ENCODE measurements at places on chromosomes 16 and 17. TPM values are rescaled to one million over a fixed set of nuclear protein-coding genes. Genes with fewer than 3 reads are reported as not detected.

ZNF469 gene
- 2.2 TPM for total RNA-seq

CIITA gene
- 24.1 TPM for total RNA-seq

DNA sequence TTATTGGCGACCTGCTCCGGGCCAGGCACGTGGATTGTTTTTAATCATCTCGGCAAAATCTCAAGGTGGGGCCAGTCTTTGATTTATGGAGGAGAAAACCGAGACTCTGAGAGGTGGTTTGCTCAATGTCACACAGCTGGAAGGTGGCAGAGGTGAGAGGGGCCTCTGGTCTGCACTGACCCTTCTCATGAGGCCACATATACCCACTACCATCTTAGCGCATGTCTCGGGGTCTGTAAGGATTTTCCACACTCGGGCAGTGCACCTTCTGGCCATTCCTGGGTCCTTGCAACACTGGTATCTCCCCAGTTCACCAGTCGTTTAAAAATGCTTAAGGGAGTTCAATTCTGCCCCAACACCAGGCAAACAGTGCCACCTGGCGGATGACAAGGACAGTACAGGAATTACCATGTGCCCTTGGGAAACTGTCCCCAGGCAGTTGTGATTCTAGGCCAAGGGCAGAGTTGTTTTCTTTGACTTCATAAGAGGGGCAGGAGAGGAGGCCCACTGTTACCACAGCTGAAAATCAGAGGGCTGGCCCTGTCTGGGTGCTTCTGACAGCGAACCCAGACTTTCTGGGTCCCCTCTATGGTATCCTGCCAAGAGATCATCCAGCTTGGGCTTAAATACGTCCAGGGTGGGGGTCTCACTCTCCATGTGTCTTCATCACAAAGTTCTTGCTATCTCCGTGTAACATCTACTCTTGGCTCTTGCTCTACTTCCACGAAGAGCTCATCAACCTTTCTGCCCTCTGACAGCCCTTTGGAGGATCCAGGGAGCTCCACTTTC lies 39.4 kb upstream of the RAI1 start:
- no peaks in the 10 kb centered on the region for H3K36me3 ChIP-seq
- no peaks in the 10 kb centered on the region for H3K27me3 ChIP-seq
- H3K27ac ChIP-seq = no peak overlapping the region
- no peak overlapping the region for H3K4me3 ChIP-seq
- peak; percentile 89 for DNase-seq

GRCh38 chr16:50390914-50391716 lies 22.3 kb upstream of the BRD7 start:
- peak; percentile 38 for DNase-seq
- no peak overlapping the region for H3K27ac ChIP-seq
- H3K4me3 ChIP-seq = no peak overlapping the region
- H3K4me1 ChIP-seq = no peaks in the 10 kb centered on the region

TP53TG3 gene
- not detected for total RNA-seq

Data from lung (tissue), 17 donors.